ENCODE measurements at places on chromosomes 7 and 10.

DNA sequence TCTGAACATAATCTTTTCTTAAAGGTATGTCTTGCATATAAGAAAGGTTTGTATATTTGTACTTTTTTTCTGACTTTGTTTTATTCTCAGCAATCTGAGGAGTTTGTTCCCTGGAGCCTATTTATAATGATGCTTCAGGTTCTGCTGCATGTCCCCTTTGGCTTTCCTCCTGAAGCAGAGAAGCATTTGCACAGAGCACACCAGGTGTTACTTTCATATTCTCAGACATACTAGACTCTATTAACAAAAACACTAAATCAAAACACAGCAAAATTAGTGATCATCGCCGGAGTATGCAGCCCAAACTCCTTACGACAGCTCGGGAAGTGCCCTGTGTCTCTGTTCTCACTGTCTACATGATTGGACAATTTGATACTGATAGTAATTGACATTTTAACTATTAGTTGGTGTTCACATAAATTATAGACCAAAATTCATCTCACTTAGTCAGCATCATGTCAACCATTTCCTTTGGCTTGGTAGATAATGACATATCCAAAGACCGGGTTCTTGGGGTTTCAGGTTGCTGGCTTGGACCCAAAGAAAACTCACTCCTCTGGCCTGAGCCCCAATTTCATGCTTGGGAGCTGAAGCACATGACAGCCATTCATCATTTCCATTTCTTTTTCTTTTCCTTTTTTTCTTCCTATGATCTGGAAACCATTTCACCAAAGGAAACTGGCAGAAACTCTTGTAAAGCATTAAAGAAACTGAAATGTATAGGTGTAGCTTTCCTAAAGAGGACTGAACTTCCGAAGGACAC is 400.1 kb upstream of the NRP1 start:
- no peak for DNase-seq

DNA sequence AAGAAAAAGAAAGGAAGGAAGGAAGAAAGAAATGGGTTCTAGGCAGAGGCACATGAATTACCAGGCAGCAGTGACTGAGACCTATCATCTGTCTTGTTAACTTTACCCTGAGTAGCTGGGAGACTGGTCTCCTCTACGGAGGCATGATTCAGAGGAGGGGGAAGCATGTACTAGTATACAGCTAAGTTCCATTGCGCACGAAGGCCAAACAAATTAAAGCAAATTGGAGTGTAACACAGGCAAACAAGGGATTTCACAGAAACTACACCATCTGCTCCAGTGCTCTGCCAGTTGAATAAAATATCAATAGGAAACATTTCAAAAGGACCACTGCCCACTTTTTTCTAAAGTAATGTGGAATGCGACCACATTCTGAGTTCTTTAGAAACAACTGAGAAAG is 65.9 kb upstream of the RSU1 start:
- DNase-seq, result no peak

DNA sequence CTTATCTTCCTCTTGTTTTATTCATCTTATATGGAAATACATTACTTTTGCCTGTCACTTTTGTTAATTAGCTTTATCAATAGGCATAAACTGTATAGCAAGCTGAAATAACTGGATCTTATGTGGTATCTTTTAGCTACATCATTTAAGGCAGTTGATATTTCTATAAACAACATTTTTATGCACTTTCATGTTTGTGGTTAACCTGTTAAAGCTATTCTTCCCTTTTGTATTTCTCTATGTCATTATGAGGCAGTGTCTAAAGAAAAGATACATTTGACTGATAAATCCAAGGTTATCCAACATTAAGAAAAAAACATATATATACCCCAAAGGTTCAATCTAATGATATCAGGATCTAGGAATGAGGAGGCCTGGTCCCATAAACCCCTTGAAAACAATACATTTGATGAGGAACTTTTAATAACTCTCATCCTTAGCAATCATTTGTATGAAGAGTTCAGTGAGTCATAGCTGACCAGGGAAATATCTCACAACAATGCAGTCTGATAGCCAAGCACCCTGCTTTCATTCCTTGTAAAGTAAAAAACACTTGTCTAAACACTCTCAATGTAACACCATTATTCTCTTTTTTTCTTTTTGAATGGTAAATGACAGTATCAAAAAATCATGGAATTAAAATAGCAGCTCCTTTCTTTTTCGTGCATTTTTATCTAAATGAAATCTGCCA is 300.9 kb downstream of the NEBL start:
- no peak for DNase-seq

DNA sequence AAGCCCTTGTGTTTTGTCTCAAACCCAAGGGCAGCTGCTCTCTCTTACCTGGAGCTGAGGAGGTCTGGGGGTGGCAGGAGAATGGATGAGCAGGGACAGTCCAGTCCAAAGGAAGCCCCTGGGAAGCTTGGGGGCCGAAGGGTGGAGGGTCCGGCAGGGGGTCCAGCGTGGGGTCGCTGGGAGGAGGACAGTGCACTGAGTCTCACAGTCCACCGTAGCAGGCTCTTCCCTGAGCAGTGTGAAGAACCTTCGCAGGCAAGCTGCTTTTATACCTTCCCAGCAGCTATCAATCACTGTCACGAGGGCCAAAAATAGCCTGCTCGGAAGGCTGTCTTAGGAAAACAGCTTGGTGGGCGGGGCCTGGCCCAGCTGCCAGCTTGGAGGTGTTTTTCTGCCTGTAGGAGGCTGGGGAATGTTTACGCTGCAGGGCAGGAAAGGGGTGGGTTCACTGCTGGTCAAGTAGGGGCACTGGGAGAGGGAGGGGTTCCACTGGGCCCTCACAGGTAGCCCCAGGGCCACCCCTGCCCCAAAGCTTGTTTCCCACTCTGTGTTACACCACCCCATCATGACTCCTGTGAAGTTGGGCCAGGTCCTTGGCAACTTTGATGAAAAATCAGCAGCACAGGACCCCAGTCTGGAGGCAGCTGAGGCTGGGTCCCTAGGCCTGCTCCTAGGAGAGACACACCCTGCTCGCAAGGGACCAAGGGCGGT is at the start of gene DEPP1:
TSS of gene DEPP1 (minus strand) at position 240 of the 711 bp plus-strand sequence. CDS start 779 bp downstream, outside the sequence.
- DNase-seq, result peak; percentile 91

- no peak for DNase-seq
Measured at GRCh38 chr7:13839063-13839462, 150.4 kb downstream of the ETV1 start.

- no peak for DNase-seq
Measured at GRCh38 chr7:21641546-21641945, 98.7 kb downstream of the DNAH11 start.

DNA sequence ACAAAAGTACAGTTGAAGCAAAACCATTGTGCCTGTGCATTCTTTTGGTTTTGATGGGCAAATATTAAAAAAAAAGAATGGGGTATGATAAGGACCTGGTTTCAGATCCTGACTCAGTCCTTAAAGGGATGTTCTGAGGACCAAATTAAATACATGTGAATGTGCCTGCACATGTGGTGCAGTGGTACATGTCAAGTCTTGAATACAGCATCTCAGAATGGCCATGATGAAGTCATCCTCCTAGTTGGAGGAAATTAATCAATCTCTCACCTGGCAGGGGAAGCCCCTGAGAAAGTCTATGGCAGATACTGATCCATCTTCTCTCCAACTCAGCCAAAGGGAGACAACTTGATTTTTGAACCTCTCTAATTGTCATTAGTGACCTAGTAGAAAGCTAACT is 207.0 kb downstream of the SUGCT start:
- DNase-seq, result no peak

GRCh38 chr10:103125323-103126267 is 67.5 kb downstream of the NT5C2 start:
- DNase-seq, result no peak

DNA sequence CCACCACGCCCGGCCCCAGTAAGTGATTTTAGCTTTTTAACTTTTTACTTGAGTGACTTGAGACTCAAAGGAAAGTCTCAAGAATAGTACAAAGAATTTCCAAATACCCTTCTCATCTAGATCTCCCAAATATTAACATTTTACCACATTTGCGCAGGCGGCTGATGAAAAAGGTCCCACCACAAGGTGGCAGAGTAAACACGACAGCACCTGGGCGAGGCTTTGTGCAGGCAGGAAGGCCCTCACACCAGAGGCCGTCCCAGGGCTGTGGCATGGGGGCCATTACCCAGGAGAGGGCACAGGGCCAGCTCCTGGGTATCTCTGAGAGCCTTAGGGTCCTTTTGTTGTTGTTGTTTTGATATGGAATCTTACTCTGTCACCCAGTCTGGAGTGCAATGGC is 50.0 kb upstream of the WIPI2 start:
- no peak for DNase-seq

DNA sequence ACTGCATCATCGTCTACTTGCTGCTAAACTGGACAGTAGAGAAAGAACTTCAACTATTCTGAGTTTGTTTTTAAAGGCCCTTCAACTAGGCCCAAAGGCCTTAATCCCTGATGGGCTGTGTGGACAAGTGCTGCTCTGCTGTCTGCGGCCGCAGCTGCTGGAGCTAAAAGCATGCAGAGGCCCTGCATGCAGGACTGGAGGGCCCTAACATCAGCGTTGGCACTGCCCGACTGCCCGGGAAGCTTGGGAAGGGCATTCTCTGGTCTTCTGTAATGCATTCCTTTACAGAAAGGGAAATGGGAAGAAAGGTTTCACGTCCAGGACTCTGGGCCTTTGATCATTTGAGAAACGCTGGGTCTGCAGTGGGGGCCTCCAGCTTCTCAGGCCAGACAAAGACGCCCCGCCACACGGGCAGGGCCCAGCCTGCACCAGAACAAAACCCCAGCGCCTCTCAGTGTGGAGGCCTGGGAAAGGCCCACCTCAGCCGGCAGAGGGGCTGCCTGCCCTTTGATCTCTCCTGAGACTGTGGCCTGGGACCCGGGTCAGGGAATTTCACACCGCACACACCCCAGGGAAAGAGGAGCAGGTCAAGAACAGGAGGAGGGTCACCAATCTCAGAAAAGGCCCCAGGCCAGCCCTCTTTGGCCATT is 229.3 kb downstream of the DNAJB6 start:
- DNase-seq, result no peak

DNA sequence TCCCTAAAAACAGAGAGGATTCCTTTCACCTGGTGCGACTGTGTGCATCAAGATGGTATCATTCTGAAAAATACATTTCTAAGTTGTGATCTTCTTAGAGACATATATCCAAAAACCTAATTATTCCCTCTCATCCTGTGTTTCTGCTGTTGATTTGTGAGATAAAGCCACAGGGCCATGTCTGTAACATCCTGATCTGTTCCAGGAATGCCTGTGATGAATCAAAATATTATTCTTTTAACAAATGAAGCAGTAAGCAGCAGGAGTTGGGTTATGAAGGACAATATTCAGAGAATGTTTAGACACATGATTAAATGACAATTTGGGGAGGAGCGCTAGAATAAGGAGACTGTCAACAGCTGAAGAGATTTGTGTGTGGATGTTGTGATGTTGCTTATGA is 731.4 kb downstream of the KCNMA1 start:
- no peak for DNase-seq

GRCh38 chr10:110413049-110413783 is 84.5 kb upstream of the DUSP5 start:
- no peak for DNase-seq

DNA sequence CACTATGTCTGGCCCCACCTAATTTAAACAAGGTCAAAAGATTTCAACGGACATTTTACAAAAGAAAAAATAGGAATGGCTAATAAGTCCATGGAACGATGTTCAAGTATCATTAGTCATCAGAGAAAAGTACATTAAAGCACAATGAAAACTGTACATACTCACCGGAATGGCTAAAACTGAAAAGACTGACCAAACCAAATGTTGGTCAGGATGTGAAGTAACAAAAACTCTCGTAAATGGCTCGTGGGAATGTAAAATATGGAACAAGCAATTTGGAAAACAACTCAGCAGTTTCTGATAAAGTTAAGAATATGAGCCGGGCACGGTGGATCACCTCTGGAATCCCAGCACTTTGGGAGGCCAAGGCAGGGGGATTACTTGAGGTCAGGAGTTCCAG is 65.7 kb upstream of the PARD3 start:
- DNase-seq, result no peak

- no peak for DNase-seq
Measured at GRCh38 chr7:50559881-50560280, 5.3 kb downstream of the DDC start.

- no peak for DNase-seq
Measured at GRCh38 chr7:73683788-73684693, 644 bp downstream of the BUD23 start.

DNA sequence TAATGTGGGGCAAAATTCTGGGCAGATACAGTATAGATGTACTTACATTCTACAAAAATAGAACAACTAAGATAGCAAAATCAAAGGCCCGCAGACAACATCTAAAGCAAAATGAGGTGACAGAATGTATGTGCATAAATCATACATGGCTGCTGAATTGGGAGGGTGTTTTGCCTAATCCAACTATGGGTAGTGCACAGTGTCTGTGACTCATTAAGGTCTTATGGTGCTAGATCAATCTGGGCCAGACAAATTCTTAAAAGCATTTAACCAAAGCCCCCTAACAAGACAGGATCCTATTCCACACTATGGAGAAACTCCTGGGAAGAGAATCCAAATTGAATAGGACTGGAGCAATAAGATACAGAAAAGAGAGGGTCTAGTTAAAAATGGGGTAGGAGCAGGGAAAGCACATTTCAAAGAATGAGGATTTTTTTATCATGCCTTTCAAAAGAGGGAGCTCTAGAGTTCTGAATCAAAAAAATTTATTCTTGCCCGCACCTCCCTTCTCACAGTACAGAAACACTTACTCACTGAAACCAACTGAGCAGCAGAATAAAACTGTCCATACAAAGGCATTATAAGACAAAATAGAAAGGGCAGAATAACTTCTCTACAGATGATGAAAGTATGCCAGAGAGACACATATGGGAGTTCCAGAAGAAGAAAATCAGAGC is 181.3 kb downstream of the RNLS start:
- no peak for DNase-seq

GRCh38 chr7:110685899-110686298 is 405.0 kb upstream of the LRRN3 start:
- no peak for DNase-seq

DNA sequence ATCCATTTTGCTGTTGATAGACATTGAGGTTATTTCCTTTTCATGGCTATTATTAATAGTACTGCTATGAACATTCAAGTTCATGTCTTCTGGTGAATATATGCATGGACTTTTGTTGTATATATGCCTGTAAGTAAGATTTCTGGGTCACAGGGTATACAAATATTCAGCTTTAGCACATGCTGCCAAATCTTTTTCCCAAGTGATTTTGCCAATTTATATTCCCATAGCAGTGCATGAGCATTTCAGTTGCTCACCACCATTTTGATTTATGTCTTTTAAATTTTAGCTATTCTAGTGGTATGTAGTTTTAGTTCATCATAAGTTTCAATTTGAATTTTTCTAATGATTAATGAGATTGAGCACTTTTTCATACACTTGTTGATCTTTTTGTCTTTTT is 59.9 kb downstream of the CALD1 start:
- no peak for DNase-seq
